ENCODE measurements at places on chromosomes 2 and 18. TPM values are rescaled to one million over a fixed set of nuclear protein-coding genes. Genes with fewer than 3 reads are reported as not detected.

Gene ODC1
- total RNA-seq, result 180 TPM

Gene LYG2
- total RNA-seq, result not detected

Gene COL4A4
- total RNA-seq, result 0.08 TPM

Gene ZNF638
- 96.1 TPM for total RNA-seq

Gene YWHAQ
- total RNA-seq, result 283 TPM

Gene KCNIP3
- not detected for total RNA-seq

Gene VWA3B
- total RNA-seq, result not detected

Gene G6PC2
- not detected for total RNA-seq

Gene GKN1
- total RNA-seq, result not detected

Data from activated T-helper 17 cell treated with anti-CD3 and anti-CD28 coated beads, Interleukin-2, amount 50 U/mL, for 72 hours (primary cell).